ENCODE measurements at places on chromosomes 5 and 9.

DNA sequence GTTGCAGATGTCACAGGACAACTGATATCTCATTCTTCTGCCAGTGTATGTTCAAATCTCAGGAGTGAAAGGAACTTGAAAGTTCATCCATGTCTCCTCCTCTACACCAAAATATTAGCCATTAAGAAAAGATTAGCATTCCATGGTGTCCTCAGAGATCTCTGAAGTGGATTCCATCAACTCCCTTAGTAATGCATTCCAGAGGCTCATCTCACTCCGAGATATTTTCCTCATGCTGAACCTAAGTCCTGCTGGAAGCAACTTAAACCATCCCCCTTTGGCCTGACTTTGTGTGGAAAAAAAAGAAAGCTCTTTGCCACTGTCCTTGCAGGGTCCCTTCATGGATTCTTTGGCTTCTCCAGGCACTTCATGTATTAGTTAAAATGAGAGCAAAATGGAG, 155.7 kb upstream of the ZNF462 start:
- DNase-seq = no peak

- no peak for DNase-seq
Measured at GRCh38 chr5:1051366-1051720, 42.7 kb downstream of the NKD2 start.

DNA sequence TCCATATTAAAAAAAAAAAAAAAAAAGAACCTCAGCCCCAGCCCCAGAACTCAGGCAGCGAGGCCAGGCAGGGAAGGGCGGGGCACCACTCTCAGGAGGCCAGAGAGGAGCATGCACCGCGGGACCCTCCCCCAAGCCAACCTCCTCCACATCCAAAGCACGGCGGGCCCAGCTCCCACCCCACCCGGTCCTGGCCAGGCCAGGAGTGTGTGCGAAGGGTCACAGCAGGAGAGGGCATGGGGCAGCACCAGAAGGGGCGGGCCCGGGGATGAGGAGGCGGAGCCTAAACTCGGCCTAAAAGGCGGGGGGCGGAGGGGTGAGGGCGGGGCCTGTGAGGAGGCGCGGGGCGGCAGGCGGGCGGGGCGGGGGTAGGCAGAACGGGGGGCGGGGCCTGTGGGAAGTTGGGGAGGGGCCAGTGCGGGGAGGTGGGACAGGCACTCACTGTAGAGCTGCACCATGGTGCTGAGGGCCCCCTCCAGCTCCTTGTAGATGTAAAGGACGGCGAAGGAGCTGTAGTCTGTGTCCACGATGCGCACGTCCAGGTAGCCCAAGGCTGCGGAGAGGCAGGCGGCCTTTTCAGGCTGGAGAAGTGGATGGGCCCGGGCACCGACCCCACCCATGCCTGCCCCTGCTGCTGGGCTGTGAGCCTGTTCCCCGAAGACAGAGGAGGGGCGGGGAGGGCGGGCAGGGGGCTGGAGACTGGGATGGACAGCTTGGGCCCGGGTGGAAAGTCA, 1.2 kb downstream of the LCN15 start:
- DNase-seq = peak; percentile 53

GRCh38 chr5:10581424-10581748, 17.5 kb downstream of the ANKRD33B start:
- DNase-seq = no peak

DNA sequence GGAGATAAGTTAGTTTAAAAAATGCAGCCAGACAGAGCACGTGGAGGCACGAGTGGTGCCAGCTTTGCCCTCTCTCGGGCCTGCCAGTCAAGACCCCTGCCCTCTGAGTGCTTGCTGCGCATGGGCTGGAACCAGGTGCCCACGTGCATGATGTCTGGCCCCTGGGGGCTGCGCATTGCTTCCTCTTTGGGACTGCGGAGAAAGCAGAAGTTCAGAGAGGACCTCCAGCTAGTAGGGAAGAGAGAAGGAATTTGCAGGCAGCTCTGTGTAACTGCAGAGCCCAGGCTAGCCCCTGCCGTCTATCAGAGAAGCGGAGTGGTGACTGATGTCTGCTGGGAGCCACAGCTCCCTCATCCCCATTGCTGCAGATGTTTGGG, 9.7 kb upstream of the RNU6ATAC start:
- DNase-seq = no peak

DNA sequence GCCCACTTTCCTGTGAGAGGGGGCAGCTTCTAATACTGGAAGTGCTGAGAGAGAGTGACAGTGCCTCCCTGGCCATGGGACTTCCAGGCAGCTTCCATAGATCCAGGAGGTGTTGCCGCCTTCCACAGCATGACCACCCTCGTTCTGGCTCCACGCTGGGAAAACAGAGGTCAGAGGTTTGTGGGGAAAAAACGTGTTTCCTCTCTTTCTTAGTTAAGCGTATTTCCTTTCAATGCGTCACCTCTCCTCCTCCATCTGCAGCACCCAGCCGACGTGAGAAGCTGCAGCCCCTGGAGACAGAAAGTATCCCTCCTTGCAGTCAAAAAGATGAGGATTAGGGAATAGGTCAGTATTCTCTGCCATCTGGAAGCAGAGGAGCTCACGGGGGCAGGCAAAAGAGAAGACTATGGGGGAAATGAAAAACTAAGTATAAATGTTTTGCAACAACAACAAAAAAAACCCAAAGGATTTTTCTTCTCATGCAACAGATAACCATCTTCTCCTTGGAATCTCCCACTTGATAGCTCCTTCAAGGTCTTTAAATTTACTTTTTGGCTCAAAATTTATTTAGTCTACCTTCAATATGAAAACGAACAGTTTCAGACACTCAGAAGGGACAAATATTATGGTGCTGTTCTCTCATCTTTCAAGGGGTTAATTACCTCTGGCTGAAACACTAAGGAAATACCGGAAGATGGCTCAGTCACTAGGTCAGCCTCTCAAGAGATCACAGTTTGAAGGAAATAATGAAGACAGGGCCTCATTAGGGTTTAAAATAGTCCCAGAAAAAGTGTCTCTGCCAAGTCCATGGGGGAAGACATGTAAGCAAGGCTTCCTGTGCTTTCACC, 38.0 kb downstream of the MTMR12 start:
- no peak for DNase-seq

GRCh38 chr5:78907255-78907891, 77.7 kb downstream of the ARSB start:
- no peak for DNase-seq

DNA sequence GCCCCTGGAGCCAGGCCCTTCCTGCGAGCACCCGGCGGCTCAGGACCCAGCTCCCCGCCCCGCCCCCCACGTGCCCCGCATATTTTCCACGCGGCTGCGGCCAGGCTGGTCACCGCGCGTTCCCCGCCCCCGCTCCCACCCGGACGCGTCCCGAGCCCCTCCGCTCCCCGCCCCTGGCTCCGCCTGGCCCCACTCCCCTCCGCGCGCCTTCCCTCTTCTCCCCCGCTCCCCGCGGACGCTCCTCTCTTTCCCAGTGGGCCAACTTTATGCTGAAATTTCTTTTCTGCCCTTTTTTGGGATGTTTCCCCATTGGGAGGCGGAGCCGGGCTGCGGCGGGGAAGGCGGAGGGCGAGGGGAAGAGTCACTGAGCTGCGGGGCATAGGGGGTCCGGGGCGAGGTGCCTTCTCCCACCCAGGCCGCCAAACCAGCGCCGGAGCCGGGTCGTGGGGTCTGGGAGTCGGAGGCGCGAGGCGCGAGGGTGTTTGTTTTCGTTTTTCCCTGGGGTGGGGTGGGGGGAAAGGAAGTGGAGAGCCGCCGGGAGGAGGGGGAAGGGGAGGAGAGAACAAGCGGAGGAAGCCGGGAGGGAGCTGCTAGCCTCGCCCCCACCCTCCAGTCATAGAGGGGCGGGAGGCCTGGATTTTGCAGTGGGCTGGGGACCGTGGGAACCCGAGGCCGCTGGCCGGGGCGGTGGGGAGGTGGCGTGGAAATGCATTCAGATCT, 1.0 kb upstream of the TPM2 start:
- peak; percentile 37 for DNase-seq

DNA sequence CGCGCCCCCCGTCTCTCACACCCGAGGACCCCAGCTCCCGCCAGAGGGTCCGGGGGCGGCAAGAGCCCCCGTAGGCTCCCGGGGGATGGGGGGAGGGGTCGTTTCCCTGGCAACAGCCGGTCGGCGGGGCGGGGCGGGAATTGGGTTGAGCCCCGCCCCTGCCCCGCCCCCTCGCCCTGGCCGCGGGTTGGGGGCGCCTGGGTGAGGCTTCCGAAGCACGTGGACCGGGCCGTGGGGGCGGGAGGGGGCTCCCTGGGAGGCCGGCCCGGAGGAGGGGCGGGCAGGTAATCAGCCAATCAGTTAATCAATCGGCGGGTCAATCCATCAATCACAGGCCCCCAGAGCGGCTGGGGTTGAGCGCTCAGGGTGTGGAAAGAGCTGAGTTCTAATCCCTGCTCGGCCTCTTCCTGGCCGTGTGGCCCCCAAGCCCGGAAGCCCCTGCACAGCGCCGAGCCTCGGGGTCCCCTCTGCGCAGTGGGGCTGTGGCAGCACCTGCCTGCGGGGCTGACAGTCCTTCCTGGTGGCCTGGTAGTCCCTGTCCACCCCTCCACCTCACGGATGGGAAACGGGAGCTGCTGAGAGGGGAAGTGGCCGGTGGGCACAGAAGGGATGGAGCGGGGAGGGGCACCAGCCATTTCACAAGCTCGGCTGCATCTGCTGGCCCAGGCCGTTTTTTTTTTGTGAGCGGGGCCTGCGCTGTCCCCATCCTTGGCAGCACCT, 174.2 kb upstream of the IER5L start:
- no peak for DNase-seq

GRCh38 chr5:151672516-151672915, 14.2 kb downstream of the SPARC start:
- no peak for DNase-seq

DNA sequence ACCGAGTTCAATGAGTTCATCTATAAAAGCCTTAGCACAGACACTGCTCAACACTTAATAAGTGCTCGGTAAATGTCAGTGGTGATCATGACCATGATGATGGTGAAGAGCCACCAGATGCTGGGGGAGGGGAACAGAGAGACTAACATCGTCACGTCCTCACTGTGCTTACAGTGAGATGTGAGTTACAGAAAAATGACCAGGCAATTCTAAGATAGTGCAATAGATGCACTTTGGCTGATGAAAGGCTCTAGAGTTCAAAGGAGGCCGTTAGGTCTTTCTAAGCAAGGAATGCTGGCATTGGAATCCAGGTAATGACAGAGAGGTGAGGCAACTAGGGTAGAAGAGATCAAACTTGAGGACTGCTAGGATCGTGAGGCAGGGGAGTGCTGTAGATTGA, 36.7 kb downstream of the ARL15 start:
- no peak for DNase-seq

DNA sequence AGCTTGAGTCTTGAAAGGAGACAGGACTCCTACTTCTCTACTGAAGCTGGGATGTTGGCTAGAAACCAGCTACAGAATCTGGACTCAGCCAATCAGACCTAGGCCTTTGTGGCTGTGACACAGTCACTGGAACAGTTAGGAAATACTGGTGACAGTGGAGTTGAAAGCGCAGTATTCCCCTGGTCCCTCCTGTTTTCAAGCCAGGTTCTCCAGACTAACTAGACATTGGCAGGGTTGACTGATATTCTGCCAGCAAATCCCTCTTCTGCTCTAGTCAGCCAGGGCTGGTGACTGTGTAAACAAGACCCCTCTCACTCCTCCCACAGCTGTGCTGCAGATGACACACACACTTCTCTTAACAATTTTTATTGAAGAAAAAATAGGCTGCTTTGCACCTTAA, 8.7 kb downstream of the SHROOM1 start:
- DNase-seq = no peak

GRCh38 chr5:140791089-140791488, 3.6 kb upstream of the PCDHA2 start:
- DNase-seq = no peak

GRCh38 chr5:65305913-65306312, 175.8 kb downstream of the ADAMTS6 start:
- no peak for DNase-seq

- DNase-seq = no peak
Measured at GRCh38 chr5:98742396-98743073, 30.9 kb upstream of the RGMB start.

GRCh38 chr5:11602298-11602697, 301.9 kb downstream of the CTNND2 start:
- DNase-seq = no peak

DNA sequence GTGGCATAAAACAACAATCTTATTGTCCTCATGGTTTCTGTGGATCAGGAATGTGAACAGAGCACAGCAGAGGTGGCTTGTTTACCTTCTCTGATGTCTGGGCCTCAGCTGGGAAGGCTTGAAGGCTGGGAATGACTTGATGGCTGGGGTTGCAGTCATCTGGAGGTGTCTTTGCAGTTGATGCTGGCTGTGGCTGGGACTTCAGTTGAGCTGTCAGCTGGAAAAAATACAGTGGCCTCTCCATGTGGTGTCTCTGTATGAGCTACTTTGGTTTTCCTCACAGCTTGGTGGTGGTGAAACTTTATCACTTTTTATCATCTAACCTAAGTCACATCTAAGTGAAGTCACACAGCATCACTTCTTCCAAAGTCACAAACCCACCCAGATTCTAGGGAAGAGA, 24.7 kb upstream of the STX17 start:
- DNase-seq = no peak

DNA sequence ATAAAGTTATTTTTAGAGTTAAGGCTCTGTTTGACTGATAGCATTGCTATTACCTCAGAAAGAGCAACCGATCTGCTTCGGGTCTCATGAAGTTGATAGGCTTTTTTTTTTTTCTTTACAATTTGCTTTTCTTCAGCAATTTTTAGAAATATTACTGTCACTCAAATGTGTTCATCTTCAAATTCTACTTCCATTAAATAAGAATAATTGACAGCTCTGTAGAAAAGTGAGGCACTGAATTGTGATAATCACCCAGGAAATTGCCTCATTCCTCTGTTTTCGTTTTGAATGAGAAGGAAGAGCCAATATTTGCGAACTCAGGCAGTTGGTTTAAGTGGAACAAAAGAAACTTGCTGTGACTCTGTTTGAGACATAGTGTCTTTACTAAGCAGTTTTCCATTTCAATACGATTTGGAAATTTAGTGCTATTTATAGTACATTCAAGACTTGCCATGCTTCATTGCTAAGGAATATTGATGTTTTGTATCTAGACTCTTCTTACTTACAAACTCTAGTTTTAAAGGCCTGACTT, 700.5 kb upstream of the CDH10 start:
- DNase-seq = no peak

DNA sequence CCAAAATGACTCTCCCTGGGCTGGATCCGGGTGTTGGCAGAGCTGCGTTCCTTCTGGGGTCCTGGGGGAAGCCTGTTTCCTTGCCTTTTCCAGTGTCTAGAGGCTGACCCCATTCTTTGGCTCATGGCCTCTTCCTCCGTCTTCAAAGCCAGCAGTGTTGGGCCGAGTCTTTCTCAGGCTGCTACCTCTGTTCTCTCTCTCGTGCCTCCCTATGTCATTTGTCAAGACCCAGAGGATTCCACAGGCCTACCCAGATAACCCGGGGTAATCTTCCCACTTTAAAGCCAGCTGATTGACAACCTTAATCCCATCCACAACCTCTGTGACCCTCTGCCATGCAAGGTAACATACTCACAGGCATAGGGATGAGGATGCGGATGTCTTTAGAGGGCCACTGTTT, 55.0 kb upstream of the KCNMB1 start:
- DNase-seq = no peak

- no peak for DNase-seq
Measured at GRCh38 chr9:70589571-70590314, 175.3 kb upstream of the KLF9 start.

- DNase-seq = no peak
Measured at GRCh38 chr5:56269216-56269927, 36.2 kb upstream of the ANKRD55 start.

GRCh38 chr5:38672059-38672788, 115.8 kb upstream of the LIFR start:
- DNase-seq = no peak

- DNase-seq = no peak
Measured at GRCh38 chr9:111937301-111937700, 40.7 kb downstream of the UGCG start.

Data from activated CD4-positive, alpha-beta T cell treated with anti-CD3 and anti-CD28 coated beads for 24 hours (primary cell).